ENCODE measurements at places on chromosomes 6 and 20.

- no peak for DNase-seq
These were observed 99.6 kb upstream of the TMEM170B start for GRCh38 chr6:11437824-11438459.

DNA sequence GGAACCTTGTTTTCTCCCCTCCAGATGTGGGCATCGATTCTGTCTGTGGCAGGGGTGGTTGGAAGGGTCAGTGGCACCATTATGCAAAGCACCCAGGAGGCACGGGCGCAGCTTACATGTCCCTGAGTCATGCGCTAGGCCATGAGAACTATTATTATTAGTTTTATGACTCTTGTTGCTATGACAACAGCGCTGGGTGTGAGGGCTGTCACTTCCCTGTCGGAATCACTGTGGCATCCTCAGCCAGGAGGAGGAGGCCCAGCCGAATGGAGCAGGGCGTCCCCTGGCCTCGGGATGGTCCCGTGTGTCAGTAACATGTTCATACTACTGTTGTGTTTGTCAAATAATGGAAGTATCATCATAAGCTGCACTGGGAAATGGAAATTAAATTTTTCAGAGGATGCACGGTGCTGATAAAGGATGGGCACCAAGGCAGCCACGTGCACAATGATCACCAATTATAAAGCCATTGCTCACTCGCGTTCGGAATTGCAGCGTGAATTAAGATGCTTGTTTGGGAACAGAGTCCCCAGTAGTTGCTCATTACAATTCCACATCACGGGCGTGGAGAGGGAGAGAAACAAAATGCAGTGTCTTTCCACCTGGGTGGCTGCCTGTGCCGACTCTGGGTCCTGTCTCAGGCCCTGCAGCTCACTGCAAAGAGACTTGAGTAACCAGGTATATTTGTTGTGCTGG is 247.9 kb downstream of the CDH4 start:
- DNase-seq = no peak

- DNase-seq = peak; percentile 11
These were observed at the start of gene RAB32 for GRCh38 chr6:146543211-146543939. RAB32 (plus strand) TSS chr6:146543833; CDS start chr6:146543872, 39 bp downstream.

DNA sequence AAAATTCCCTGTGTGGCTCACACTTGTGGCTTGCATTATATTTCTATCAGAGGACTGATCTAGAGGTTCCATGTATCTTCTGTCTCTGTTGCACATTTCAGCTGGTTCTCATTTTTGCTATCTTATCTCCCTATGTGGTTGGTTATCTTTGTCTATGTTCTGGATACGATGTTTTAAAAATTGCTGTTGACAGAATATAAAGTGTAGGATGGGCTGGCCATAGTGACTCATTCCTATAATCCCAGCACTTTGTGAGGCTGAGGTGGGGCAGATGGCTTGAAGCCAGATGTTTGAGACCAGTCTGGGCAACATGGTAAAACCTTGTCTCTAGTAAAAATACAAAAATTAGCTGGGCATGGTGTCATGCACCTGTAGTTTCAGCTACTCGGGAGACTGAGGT is 9.9 kb upstream of the ULBP3 start:
- DNase-seq = no peak

GRCh38 chr20:36310215-36310981 is 4.3 kb downstream of the DLGAP4 start:
- DNase-seq = no peak

- no peak for DNase-seq
These were observed 213.3 kb upstream of the SSTR4 start for GRCh38 chr20:22821796-22822195.

- DNase-seq = no peak
These were observed 7.2 kb downstream of the FYN start for GRCh38 chr6:111865909-111866546.

DNA sequence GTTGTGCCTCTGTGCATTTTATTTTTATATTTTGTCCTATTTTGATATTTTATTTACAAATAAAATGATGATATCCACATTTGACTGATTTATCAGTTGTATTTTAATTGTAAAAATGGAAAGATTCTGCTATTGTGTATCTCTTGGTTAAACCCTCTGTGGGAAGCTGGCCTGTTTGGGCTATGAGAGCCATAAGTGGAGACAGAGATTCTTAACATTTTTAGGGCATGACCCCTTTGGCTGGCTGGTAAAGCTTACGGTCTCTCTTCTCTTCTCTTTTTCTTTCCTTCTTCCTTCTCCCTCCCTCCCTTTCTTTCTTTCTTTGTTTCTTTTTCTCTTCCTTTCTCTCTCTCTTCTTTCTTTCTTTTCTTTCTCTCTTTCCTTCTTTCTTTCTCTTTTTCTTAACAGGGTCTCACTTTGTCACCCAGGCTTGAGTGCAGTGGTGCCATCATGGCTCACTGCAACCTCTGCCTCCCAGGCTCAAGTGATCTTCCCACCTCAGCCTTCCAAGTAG is 172.3 kb upstream of the CDYL start:
- DNase-seq = no peak

DNA sequence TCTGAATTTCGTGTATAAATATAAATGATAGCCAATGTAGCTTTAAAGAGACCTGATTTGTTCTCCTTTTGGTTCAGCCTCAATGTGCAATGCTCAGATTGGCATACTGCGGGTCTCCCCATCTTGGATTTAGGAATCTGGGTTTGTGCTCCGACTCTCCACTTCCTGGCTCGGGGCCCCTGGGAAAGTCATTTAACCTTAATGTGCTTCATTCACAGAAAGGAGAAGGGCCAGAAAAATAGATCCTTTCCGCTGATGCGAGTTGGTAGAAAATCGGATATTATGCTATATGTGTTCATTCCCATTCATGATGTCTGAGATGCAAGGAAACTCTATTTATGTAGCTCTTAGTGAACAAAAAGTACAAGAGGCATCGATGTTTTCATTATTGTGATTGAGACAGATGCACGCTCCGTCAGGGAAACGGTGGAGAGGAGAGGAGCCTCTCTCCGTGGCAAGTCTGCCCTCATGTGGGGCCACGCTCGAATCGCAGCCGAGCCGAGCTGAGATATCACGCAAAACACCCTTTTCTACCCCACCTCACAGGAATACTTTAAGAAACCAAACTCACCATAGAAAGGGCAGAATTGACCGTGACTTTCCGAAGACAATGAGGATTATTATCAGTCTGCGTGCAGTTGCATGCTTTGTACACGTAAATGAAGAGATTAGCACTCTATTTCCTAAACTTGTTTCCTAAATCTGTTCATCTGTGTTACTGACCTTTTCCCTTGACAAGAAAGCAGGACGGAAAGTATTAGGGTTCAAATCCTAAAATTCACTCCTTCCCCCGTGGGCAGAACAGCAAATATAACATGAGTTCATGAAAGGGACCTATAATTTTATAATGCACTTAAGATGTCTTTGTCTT is 136.6 kb downstream of the COL9A1 start:
- DNase-seq = no peak

DNA sequence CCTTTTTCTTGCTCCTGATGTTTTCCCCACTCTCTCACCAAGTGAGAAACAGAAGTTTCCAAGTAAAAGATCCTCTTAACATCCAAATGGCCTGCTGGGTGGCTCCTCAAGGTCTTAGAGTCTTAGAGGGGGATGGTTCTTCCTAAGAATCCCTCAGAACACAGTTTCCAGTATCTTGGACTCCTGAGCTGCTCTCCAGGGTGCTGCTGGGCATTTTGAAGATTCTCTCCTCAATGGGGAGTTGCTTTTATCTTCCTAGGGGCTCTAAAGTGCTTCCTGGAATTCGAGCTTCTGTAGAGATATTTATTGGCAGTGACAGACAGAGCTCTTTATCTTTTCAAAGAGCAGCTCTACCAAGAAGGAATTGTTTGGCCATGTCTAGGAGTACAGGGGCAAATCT is 70.8 kb upstream of the SLC35B3 start:
- no peak for DNase-seq

GRCh38 chr20:23114018-23114417 is 27.9 kb upstream of the CD93 start:
- no peak for DNase-seq

- DNase-seq = no peak
These were observed 404.1 kb upstream of the ID4 start for GRCh38 chr6:19432966-19433498.

GRCh38 chr6:6890400-6890858 is 217.3 kb upstream of the RREB1 start:
- DNase-seq = no peak

DNA sequence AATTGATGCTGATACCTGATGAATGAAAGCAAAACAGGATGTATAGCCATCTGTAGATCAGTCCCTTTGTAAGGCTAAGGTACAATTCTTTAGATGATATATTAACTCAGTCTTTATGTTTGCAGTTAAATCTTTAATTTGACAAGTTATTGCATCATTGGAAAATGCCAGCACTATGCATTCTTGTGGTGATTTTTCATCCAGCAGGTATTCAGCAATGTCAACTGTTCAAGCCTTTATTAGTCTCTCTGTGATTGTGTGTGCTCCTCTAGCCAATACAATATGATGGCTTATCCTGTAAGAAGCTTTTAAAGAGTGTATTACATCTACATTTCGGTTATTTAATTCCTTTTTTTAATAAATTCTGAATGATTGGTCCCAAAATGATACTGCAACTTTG is 34.3 kb downstream of the HLA-DMB start:
- DNase-seq = no peak

DNA sequence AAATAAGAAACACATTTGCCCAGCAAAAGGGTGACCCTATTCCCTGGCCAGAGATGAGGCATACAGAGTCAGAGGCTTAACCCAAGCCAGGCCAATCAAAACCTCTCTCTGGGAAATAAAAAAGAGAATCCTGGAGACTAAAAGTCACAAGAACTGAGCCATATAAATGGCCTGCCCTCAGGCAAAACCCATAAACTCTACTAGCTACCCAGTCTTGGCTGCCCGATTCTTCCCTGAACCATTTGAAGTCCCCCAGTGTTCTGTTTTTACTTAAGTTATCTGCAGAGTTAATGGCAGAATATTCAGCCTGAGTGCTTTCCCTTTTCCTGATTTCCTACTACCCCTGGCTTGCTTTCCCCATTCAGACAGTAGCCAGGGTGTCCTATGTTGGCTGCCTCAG is 13.9 kb downstream of the KCNK15 start:
- no peak for DNase-seq

- DNase-seq = no peak
These were observed 8.0 kb downstream of the FOXC1 start for GRCh38 chr6:1617466-1618310.

DNA sequence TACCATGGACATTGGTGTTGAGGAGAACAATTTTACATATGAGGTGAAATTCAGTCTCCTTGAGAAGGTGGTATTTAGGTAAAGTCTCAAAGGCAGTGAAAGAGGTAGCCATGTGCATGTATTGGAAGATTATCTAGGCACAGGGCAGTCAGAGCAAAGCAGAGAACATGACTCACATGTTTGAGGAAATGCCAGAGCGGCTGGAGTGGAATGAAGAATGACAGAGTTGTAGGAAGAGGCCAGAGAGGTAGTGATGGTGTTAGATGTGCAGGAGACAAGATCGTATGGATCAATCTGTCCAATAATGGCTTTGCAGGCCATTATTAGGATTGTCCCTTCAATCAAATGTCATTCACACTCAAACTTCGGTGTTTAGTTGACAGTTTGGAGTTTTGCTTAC is 449.4 kb upstream of the PTCHD4 start:
- DNase-seq = no peak

DNA sequence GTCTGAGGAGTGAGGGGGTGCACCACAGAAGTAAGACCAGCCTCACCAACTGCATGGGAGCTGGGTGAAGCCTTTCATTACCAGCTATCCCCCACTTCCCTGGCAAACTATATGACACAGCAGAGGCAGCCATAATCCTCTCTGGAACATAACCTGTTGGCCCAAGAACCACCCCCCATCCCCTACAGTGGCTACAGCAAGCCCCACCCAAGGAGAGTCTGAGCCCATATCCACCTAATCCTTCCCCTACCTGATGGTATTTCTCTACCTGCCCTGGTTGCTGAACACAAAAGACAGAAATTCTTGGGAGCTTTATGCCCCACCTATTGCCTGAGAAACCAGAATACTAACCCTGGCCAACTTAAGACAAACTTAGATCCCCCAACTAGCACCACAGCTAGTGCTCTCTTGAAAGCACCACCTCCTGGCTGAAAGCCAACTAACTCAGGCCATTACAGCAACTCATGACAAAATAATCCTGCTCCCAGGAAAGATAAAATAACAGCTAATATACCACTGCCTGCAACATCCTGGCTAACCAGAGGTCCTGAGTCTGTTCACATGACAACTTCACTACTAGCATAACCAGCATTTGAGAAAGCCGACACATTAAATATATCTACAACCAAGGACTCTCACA is 11.2 kb downstream of the RNGTT start:
- no peak for DNase-seq

DNA sequence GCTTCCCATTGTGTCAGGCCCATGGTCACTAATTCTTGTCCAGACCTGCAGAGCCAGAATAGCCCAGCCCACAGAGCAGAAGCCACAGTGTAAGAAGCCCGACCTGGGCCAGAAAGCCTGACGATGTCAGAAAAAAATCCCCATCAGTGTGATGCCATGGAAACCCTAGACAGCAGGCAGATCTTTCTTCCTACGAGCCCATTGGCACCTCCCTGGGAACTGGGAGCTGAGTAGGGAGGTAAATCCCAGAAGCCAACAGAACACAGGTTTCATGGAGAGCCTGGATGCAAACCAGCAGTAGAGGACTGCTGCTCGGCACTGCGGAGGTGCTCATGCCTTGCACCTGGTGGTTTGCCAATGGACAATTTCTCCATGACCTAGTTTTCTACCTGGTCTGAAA is 82.2 kb upstream of the SLC22A16 start:
- DNase-seq = no peak

DNA sequence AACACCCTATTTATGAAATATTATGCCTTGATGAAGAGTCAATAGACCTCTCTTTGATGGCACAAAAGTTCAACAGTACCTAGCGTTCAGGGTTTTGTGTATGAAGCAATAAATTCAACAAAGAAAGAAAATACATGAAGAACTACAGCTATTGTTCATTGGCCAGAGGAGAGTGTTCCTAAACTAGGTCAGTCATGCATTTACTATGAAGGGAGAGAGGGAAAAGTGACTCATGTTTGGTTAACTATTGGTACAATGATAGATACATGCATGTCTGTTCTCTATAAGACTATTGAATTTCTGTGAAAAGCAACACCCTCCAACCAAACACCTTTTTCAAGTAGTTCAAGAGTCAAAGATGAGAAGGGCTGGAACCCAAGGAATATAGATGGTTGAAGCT is 50.7 kb downstream of the CLIC5 start:
- no peak for DNase-seq

Measured in CD4-positive, alpha-beta T cell treated with Interleukin-4 for 4 hours (primary cell).